ENCODE measurements at places on chromosomes 2 and 18.

GRCh38 chr2:31693882-31694281, 113.1 kb upstream of the SRD5A2 start:
- DNase-seq: no peak

DNA sequence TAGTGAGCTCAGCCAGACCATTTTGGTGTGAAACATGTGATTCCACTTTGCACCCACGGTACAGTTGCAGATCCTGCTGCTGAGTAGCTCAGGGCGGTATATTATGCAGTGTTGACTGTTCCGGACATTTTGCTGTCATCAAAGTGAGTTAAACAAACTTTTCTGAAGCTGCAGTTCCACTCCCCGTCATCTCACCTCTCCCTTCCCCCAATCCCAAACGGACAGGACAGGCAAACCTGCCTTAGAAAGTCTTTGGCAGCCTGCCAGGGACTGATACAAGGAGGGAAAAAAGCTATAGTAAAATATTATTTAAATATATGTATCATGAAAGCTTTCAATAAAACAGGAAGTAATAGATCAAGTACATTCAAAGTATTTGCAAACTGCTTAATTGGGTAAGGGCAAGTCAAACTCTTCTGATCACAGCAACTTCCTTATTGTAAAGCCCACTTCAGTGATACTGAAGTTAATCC, 35.5 kb upstream of the SP5 start:
- no peak for DNase-seq

DNA sequence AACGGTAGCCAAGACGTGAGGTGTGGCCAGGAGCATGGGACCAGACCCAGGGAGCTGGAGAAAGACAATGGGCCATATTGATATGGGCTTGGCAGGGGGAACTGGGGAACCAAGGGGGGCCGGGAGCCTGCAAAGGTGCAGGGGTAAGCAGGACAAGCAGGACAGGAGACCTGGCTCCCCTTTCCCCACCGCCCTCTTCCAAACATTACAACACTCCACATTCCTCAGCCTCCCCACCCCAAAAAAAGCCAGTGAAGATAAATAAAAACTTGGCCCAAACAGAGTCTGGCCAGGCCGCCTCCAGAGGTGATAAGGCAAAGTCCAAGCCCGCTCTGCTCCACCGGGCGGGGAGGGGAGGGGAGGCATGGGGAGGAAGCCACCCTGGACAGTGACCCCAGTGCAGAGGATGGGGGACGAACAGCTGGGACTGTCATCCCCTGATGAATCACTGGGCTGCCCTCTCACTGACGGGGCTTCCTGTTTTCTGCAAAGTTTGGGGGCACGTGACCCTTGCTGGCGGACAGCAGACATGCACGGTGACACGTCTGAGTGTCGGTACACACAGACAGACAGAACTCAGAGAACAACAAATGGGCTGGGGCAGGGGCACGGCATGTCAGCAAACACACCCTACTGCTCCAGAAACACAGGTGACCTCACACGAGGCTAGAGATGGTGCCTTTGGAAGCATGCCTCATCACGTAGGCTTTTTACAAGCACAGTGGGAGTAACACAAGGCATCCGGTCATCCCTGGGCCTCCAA, 100.2 kb downstream of the TNS1 start:
- peak; percentile 95 for DNase-seq

GRCh38 chr18:26711756-26712155, 153.8 kb downstream of the AQP4 start:
- no peak for DNase-seq

DNA sequence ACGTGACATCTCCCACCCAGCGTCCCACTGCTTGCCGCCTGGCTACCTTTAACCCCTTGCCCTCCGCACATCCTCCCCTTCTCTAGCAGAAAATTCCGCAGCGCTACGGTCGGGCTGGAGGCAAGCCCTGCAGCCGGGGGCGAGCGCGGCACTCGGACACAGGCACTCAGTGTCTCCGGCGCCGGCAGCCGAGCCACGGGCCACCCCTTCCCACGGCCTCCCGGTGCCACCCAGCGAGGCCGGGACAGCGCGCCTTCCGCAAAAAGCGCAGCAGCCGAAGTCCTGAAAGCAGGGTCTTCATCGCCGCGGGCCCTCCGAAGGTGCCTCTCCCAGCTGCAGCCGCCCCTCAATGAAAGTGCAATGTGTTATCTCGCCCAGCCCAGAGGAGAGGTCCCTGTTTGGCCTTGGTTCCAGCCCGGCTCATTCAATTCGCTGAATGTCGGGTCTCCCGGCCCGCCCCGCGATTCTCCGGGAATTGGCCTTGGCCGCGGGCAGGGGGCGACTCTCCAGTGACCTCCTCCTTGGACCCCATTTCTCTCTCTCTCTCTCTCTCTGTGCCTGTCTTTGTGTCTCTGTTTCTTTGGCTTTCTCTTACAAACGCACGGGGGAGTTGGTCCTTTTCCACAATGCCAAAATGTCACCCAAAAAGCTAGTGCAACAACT, 1.1 kb downstream of the DLGAP1 start:
- DNase-seq: no peak

DNA sequence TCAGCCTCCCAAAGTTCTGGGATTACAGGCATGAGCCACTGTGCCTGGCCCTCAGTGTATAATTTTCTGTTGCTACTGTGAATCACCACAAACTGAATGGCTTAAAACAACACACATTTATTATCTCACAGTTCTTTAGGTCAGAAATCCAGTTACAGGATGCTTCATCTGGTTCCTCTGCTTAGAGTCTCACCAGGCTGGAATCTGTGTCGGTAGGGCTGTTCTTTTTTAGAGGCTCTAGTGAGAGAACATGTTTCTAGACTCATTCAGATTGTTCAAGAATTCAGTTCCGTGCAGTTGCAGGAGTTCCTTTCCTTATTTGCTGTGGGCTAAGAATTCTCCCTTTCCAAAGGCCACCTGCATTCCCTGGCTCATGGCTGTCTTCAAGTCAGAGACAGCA, 22.2 kb downstream of the CCDC121 start:
- no peak for DNase-seq

DNA sequence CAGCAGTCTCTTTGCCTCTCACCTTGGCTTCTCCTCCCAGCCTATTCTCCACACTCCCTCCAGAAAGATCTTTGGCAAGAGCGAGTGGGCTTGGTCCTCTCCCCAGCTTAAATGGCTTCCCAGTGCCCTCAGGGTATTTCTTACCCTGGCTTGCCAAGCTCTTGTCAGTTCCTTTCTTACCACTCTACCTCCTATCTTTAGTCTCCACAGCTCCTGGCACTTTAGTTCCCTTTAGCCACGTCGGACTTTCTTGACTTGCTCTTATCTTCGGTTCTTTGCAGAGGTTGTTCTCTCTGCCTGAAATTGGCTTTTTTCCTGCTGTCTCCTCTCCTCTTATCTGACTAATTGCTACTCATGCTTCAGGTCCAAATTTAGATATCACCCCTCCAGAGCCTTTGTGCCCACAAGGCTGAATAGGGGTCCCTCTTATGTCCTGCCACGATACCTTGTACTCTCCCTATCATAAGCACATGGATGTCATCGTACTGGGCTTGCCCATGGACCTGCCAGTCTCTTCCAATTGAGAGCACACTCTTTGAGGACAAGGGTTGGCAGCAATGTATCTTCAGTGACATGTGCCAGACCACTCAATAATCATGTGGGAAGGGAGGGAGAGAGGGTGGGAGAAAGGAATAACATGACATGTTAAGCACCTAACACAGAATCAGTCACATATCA, 131.7 kb upstream of the CTAGE1 start:
- DNase-seq: no peak

DNA sequence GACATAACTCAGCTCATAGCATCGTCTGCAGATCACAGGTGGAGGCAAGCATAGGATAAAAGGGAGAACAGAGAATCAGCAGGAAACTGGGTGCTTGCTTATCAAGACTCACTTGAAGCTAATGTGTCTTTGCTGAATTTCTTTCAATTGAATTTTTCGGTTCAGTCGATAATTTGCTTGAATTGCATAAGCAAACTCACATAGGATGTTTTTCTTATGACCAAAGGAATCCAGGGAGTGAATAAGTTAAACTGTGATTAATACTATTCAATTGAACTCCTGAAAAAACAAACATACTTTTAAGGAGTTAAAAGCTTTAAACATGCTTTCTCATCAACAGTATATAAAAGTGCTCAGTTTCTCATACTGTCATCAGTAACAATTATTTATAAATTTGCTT, 707.1 kb upstream of the ACVR2A start:
- DNase-seq: no peak

DNA sequence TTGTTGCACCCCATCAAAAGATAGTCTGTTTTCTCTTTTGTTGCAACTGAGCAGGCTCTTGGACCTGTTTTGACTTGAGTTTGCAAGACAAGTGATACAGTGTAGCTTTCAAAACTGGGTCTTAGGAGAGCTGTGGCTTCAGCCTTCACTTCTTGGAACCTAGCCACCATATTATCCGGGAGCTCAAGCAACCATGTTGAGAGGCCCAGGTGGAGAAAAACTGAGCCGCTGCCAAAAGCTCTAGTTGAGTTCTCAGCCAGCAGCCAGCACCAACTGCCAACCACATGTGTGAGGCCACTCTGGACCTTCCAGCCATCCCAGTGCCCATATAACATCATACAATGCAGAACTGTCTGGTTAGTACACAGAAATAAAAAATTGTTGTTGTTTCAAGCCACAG, 5.4 kb downstream of the CACNB4 start:
- no peak for DNase-seq

DNA sequence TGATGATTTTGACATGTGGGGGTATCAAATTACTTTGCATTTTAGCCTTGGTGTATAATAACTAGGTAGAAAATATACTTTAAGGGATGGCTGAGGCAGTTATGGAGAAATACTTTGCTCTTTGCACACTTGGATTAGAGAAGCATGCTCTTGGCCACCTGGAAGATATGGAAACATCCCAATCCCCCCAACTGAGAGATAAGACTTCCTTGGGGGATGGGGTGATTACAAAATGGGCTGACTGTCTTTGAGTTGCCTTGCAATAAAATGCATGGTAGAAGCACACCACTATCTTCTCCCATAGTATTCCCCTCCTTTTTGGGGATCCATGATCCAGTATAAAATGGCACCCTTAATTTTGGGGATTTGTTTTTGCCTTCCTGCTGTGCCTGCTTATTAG, 15.1 kb upstream of the FAM98A start:
- DNase-seq: no peak

- no peak for DNase-seq
Measured at GRCh38 chr18:13331846-13332245, 113.3 kb downstream of the LDLRAD4 start.

Data from tibial artery (tissue), 4 donors.